ENCODE measurements at places on chromosomes 1 and 21.
A peak's percentile ranks its signal among the peaks of the same experiment; 100 is the strongest.

DNA sequence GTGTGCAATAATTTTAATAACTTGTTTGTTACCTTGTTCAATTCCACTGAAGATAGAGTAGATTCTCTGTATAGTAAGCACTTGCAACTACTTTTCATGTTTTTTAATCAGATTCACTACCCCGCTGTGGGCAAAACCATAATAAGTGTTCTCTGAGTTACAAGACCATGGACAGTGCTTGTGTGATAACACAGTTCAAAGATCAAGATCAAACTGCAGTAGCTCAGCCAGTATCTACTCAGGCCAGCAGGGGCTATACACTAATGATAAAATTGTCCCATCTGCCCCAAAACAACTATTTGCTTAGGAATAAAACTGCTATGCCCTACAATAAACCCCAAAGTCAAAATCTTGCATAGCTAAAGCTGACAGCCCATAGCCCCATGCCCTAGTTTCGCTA lies 129.6 kb downstream of the LRRC7 start:
- no peak for DNase-seq

DNA sequence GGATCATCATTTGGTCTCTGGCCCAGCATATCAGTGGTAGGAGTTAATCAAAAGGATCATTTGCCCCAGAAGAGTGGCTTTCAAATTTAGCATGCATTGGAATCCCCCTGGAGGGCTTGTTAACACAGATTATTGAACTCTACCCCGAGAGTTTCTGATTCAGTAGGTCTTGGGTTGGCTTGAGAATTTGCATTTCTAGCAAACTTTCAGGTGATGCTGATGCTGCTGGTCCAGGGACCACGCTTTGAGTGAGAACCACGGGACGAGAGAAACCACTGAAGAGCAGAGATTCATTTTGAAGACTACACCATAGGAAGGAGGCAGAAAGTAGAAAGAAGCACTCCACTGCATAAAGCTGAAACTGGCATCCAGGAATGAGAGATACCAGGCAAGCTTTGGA lies 81.3 kb upstream of the DUSP10 start:
- DNase-seq, result no peak

GRCh38 chr1:9792156-9793042 lies 31.4 kb downstream of the CLSTN1 start:
- DNase-seq, result no peak

DNA sequence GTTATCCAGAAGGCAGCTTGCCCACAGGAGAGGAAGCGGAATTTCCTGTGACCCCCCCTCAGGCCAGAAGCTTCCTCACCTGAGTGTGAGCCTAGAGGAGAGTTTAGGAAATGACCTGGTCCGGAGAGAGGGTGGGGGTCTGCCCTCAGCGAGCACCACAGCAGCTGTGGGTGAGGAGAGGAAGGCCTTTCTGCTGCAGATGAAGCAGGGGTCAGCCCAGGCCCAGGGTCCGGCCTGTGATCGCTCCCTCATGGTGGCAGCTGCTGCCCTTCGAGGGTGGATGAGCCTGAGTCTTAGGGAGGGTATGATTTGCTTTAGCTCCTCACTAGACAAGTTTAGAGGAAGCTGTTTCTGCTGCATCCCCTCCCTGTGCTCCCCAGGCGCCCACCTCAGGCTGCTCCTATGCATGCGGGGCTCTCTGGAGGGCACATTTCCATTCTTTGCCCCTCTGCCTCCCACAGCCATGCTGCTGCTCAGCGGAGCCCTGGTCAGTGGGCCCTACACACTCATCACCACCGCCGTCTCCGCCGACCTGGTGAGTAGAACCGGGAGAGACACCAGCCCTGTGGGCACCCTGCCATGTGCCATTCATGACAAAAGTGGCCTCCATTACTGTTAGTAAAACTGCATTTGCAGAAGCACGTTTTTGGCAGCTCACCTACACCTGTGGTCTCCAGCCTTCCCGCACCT lies 53.0 kb downstream of the SLC37A1 start:
- no peak for DNase-seq

DNA sequence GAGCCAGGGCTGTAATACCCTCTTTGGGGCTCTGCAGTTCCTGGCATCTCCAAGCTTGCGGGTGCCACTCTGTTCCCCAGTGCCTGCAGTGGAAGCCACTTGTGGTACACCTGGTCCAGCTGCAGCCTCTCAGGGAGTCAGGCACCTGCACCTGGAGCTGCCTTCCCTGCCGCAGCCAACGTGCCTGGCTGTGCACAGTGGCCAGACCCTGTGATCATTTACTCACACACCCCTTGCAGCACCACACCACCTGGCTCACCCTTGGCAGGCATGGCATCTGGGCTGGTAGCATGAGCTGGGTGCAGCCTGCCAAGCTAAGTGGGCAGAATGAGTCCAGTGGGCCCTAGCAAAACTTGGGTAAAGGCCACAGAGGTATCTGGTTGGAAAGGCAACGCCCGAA lies 51.1 kb upstream of the NTPCR start:
- DNase-seq, result no peak

GRCh38 chr1:1777583-1777899 lies 729 bp downstream of the NADK start:
- DNase-seq, result peak; percentile 21

DNA sequence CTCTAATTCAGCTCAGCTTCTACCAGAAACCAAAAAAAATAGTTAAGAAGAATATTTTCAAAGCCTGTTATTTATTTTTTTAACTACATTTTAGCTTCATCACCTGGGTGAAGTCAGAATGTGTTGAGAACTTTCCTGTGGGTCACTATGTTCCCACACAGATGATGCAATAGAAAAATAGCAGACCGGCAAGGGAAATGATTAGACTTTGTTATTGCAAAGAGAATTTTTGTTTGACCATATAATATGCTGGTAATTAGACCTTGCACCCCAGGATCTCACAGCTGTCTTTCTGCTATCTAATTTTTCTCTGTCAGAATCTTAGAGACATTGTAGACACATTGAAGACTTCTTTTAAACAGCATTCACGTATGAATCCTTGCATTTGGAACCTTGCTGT lies 299.3 kb downstream of the TBX15 start:
- DNase-seq, result no peak

DNA sequence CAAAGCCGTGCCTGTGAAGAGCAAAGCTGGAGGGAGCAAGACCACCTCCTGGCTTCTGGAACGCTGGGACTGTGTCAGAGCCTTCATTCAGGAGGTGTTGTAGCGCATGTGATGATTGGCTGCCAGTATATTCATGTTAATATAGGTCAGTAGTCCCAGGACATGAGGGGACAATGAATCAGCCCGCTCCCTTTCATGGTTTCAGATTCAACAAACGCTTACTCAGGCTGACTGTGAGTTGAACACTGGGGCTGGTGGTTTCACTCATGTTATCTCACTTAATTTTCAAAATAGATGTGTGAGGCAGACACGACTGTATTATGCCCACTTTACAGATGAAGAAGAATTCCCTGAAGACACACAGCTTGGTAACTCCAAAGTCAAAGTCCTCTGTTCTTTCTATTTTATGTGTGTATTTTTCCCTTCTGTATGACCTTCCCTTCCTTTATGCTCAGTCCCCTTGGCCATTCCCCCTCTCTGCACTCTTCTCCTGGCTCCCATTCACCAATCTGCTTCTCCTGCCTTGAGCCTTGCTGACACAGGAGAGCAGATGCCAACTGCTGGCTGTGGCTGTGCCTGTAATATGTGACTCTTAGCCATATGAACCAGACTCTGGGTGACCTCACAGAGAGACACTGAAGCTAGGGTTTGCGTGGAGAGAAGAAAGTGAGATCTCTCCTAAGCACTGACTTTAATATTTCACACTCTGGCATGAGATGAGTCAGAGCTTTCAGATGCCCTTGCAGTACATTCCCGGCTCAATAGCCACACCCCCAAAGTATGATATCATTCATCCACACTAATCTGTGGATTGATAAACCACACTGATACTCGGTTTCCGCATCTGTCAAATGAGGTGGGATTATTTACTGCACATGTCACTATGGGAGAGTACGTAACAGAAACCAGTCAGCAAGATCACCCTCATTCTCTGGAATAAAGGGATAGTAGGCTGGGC lies 31.4 kb upstream of the KIRREL1 start:
- peak; percentile 61 for DNase-seq

DNA sequence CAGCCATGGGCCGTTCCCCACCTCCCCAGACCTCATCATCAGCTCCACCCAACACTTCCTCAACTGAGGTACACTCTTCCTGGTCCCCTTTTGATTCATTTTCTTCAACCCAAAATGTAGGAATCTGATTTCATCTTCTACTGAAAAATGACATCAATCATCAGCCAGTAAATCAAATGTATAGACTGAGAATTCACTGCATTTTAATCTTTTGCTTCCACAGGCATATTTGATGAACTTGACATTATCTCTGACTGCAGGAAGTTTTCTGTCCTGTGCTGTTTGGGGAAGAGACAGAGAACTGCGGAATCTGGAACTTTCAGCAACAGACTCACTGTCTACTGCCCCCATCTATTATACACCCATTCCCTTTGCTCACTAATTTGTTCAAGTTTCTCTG lies 7.8 kb downstream of the PYHIN1 start:
- DNase-seq, result no peak

DNA sequence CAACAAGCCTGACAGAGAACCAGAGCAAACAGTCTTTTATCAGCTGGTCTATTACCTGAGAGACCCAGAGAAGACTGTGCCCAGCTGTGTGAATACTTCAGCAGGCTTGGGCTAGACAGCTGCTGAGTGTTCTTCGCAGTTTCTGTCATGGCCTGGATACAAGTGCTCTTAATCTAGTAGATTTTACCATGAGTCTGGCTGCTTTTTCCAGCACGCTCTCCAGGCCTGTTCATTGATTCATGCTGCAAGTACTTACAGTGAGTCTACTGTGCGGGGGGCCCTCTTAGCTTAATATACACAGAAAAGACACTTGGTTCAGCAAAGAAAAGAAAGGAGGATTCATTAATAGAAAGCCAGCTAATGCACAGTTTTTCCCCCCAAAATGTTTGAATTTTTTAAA lies 48.5 kb downstream of the RGS7 start:
- DNase-seq, result no peak

DNA sequence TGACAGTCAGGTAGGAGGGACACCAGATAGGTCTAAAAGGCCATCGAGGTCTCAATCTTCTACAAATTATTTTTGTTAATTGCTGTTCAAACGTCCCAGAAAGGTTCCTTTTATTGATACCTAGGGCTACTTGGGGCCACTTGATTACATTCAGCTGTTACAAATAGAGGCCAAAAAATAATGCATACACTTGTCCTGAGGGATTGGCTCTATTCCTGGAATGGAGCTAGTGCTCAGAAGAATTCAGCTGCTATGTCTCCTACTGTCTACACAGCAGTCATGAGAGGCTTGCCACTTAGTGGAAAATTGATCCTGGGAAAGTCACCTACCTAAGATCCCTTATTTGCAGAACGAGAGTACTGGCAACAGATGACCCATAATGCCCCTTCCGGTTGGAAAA lies 498.3 kb downstream of the ADGRL2 start:
- DNase-seq, result no peak

DNA sequence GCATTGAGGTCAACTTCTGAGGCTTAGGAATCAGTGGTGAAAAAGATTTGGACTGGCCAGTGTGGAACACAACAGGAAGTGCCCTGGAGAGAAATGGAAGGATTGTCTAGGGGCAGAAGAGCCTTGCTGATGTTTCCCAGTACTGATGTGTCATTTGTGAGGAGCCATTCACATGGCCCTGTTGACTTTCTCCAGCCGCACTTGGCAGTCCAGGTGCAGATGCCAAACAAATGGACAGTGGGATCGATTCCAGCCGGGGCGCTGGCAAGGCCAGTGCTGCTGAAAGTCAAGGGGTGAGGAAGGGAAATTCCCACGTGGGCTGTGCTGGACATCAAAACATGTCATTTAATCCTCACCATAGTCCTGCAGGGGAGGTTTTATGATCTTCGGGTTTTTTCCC lies 4.9 kb upstream of the TRIM63 start:
- DNase-seq, result no peak

DNA sequence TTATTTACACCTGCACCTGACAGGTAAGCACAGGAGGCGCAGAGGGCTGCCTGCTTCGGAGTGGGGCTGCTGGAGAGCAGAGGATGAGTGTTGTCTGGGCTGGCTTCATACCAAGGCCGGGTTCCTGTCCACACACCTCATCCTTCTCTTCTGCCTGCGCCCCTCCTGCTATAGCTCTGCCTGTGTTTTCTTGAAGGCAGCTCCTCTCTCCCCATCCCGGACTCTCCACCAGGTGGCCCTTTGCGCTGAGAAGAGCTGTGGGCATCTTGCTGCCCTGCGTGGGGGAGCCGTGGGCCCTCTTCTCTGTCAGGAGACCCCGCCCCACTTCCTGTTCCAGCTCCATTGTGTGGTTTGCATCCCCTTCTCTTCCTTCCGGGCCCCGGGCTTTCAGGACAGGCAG lies 35.0 kb downstream of the ARHGEF10L start:
- no peak for DNase-seq

- no peak for DNase-seq
Observed at GRCh38 chr1:233107130-233107660, 156.8 kb downstream of the NTPCR start.

GRCh38 chr21:17348849-17349248 lies 164.0 kb upstream of the CXADR start:
- no peak for DNase-seq

GRCh38 chr1:16386454-16387113 lies 19.5 kb downstream of the SZRD1 start:
- no peak for DNase-seq

- no peak for DNase-seq
Observed at GRCh38 chr21:24729568-24729967, 877.7 kb downstream of the MRPL39 start.

GRCh38 chr1:83692524-83693381 lies 306.2 kb downstream of the TTLL7 start:
- peak; percentile 15 for DNase-seq

GRCh38 chr1:170481000-170481399 lies 51.0 kb upstream of the GORAB start:
- DNase-seq, result no peak

DNA sequence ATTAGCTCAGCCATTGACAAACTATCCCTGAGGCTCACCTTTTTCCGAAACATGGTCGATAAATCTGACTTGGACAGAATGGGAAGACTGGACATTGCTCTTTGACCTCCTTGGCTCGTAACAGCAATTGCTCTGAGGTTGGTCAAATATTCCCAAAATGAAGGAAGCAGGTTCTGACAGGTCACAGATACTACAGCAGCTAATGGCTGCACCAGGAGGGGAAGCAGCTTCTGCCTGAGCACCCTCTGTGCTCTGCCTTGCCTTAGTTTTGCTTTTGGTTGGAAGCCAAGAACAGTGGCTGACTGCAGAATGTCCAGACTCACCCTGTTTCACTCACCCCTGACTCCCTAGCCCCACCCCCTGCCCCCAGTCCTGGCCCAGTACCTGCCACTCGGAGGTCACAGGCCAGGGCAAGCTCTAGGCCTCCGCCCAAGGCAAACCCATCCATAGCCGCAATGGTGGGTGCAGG lies 15.4 kb downstream of the ECHDC2 start:
- no peak for DNase-seq

- DNase-seq, result peak; percentile 91
Observed at GRCh38 chr1:204565617-204566582, 49.7 kb downstream of the MDM4 start.

GRCh38 chr1:87329051-87329525 lies 408 bp downstream of the LMO4 start:
- peak; percentile 62 for DNase-seq

DNA sequence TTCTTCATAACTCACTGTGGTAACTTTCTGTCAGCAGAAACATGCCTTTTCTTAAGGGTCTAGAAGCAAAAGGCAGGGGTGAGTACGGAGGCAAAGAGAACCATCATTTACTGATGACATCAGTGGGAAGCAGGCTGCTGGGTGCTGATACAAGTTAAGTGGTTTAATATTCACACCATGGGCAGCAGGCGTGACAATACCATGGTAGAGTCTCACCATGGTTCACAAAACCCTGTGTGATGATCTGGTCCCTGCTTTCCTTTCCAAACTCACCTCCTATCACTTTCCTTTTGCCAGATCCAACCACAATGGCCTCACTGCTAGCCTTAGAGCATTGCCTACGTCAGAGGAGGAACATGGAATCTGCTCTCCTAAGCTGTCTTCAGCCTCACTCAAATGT lies 8.7 kb downstream of the MAB21L3 start:
- no peak for DNase-seq
